CD4-positive, alpha-beta T cell treated with Interleukin-17A for 4 hours (primary cell): ENCODE measurements at places on chromosomes 12 and 14.

- DNase-seq = no peak
These were observed 120.0 kb downstream of the PRICKLE1 start for GRCh38 chr12:42469355-42470175.

DNA sequence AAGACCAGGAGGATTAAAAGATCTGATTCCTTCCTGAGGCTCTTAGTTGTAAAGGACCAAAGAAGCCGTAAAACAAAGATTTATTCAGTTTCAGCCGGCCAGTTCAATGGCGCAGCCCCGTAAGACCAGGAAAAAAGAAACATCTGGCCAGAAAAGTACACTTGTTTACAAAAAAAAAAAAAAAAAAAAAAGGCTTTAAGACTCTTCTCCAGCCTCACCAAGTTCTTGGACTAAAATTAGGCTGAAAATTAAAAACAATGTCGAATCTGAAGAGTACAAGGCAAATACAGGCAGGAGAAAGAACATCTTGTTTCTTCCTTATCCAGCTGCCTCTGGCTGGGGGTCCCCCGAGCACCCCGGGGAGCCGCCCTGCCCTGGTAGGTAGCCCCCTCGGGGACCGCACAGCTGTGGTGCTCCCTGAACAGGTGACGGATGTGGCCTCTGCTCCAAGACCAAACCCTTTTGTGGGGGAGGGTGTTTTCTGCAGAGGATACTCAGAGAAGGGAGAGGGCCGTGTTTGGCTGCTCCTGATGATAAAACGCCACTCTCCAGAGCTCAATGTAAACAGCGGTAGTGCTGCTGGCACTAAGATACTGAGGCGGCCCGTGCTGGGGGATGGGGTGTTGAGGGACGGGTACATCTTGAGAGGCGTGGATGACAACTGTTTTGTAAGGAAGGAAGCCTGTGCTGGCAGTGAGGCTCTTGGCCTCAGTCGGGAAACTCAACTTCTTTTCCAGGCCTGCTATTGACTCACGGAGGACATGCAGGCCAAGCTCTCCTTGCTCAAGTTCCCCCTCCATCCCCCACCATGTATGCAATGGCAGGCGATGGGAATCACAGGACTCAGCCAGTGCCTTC, 201.0 kb upstream of the DIO3 start:
- no peak for DNase-seq

GRCh38 chr14:73754911-73755360, 40.8 kb upstream of the PNMA1 start:
- DNase-seq = no peak

GRCh38 chr14:72154645-72155378, 222.6 kb downstream of the RGS6 start:
- DNase-seq = no peak

GRCh38 chr14:49754570-49755097, 13.3 kb upstream of the KLHDC2 start:
- DNase-seq = no peak

- DNase-seq = no peak
These were observed 33.6 kb downstream of the HCFC2 start for GRCh38 chr12:104097954-104098353.

- no peak for DNase-seq
These were observed 417.8 kb upstream of the TMTC1 start for GRCh38 chr12:30201301-30202160.

GRCh38 chr12:29726741-29727348, 56.9 kb downstream of the TMTC1 start:
- no peak for DNase-seq

GRCh38 chr12:33044447-33044846, 147.9 kb upstream of the PKP2 start:
- no peak for DNase-seq

- no peak for DNase-seq
These were observed 199.1 kb upstream of the CNOT2 start for GRCh38 chr12:70044167-70044566.

GRCh38 chr12:109951136-109951535, 45.0 kb downstream of the GIT2 start:
- DNase-seq = no peak

DNA sequence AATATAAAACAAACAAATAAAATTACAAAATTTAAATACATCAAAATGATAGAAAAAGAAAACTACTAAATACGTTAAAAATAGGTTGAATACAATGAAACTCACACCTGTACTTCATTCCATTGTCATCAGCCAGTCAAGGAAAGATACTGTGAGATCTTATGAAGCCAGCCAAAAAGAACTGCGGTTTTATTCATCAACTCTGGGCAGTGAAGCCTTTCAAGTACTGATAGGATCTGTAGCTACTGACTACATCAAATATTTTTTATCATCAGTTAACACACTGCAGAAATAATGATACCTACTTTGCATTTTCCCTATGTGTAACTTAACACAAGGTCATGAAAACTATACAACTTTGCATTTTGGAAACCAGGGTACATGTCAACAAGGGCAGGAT, 46.3 kb upstream of the FAR2 start:
- no peak for DNase-seq

- DNase-seq = no peak
These were observed 90.5 kb upstream of the FOXN3 start for GRCh38 chr14:89507521-89507920.
